ENCODE measurements at places on chromosomes 5 and 9. TPM values are rescaled to one million over a fixed set of nuclear protein-coding genes. Genes with fewer than 3 reads are reported as not detected.
A peak's percentile ranks its signal among the peaks of the same experiment; 100 is the strongest.

The PRRX2 gene
- total RNA-seq, result 3.3 TPM

The C5orf63 gene
- total RNA-seq, result 16.0 TPM

The OR13C5 gene
- not detected for total RNA-seq

The SPATA24 gene
- 3.3 TPM for total RNA-seq

The CLINT1 gene
- total RNA-seq, result 66.0 TPM

The SPINK1 gene
- not detected for total RNA-seq

The FRMPD1 gene
- total RNA-seq, result not detected

The C5orf24 gene
- 39.4 TPM for total RNA-seq

The PCDHA5 gene
- total RNA-seq, result not detected

The MEIKIN gene
- total RNA-seq, result 0.19 TPM

DNA sequence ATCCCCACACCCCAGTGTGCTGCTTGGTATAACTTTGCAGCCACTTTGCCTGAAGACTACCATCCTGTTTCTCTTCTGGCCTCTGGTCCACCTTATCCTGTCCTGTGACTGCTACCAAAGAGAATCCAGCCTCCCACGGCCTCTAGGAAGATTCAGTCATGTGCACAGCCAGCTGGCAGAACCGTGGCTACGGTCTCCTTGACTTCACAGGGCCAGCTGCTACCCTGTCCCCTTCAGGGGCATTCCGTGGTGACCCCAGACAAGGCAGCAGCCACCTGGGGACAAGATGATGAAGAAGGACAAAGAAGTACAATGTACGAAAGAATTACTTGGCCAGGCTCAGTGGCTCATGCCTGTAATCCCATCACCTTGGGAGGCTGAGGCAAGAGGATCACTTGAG, 98.6 kb downstream of the PDE6A start:
- DNase-seq, result no peak
- no peaks in the 10 kb centered on the region for H3K27me3 ChIP-seq
- peaks cover 15% of the 10 kb centered on the region for H3K36me3 ChIP-seq
- H3K27ac ChIP-seq, result no peak overlapping the region
- H3K4me1 ChIP-seq, result no peaks in the 10 kb centered on the region

GRCh38 chr9:126411225-126411947, 84.8 kb downstream of the MVB12B start:
- H3K27ac ChIP-seq, result peak overlapping the region; percentile 62
- peaks cover 34% of the 10 kb centered on the region for H3K4me1 ChIP-seq
- H3K36me3 ChIP-seq, result no peaks in the 10 kb centered on the region

GRCh38 chr9:101354765-101355708, 29.8 kb downstream of the BAAT start:
- no peaks in the 10 kb centered on the region for H3K36me3 ChIP-seq
- DNase-seq, result no peak
- no peak overlapping the region for H3K4me3 ChIP-seq
- H3K27me3 ChIP-seq, result peaks cover 13% of the 10 kb centered on the region
- H3K4me1 ChIP-seq, result no peaks in the 10 kb centered on the region
- H3K27ac ChIP-seq, result no peak overlapping the region

- no peaks in the 10 kb centered on the region for H3K36me3 ChIP-seq
- DNase-seq, result peak; percentile 44
- H3K4me1 ChIP-seq, result peaks cover 8% of the 10 kb centered on the region
- H3K27me3 ChIP-seq, result peaks cover 43% of the 10 kb centered on the region
Observed at GRCh38 chr5:168528521-168529373, at the start of gene FBLL1. Gene FBLL1, plus strand, starts transcription at chr5:168529305. Its CDS starts 200 bp downstream, at chr5:168529505.

- no peak overlapping the region for H3K27ac ChIP-seq
- no peaks in the 10 kb centered on the region for H3K27me3 ChIP-seq
- H3K4me3 ChIP-seq, result no peak overlapping the region
- no peaks in the 10 kb centered on the region for H3K36me3 ChIP-seq
Observed at GRCh38 chr5:94700592-94700991, 82.1 kb downstream of the SLF1 start.

DNA sequence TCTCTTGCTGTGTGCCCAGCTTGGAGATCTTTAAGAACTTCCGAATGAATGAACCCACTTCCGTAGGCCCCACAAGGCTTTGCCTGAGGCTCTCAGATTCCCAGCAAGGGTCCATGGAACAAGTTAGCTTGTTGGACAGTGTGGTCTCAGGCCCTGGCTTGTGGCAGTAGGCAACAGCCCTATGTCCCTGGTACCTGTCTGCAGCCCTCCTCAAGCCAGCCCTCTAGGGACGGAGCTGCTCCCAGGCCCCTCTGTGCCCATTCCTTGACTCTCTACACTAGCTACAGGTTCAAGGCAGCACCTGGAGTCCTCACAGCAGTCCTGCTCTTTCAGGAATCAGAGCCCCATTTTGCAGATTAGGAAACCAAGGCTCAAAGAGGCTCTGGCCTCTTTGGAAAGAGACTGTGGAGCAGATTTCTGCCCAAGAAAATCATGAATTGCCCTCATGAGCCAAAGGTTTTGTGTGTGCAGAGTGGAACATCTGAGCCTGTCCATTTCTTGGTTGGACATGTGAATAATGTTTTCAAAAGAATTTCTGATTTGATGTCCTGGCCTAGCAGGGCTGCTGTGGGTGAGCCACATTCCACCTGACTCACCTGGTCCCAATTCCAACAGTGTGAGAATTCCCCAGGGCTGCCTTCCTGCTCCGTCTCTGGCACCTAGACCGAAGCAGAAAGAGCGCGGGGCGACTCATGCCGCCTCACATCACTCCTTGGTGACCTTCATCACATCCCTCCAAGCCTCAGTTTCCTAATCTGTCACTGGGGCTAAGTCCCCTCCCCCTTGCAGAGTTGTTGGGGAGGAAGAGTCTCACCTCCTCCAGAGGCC, 131.7 kb downstream of the BARX1 start:
- peaks cover 68% of the 10 kb centered on the region for H3K27me3 ChIP-seq
- DNase-seq, result no peak
- H3K4me1 ChIP-seq, result peaks cover 11% of the 10 kb centered on the region
- H3K27ac ChIP-seq, result no peak overlapping the region
- no peak overlapping the region for H3K4me3 ChIP-seq

DNA sequence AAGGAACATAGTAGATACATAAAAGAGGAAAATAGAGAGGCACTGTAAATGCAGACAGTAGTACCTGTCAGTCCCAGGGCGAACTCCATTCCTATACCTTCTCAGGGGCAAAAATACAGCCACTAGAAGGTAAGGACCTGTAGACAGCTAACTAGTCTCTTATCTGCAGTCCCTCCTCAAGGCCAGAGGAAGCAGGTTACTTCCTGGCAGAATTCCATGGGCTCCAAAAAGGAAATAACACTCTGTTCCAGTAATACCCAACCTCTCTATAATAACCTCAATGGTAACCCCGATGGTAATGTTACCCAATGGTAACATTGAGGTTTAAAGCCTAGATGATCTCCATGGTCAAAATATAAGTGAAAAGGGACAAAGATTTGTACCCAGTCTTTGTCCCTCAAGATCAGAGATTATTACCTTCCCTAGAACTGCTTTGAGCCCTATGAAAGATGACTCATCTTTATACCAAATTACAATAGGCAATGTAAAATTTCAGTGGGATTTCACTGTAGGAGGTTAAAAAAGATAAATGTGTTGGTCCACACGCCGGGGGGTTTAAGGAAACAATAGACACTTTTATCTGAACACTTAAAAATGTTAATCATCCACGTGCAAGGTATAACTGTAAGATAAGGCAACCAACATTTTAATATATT, 113.0 kb downstream of the DENND1A start:
- H3K36me3 ChIP-seq, result no peaks in the 10 kb centered on the region
- no peak for DNase-seq
- H3K27me3 ChIP-seq, result no peaks in the 10 kb centered on the region
- no peak overlapping the region for H3K4me3 ChIP-seq
- H3K4me1 ChIP-seq, result peaks cover 4% of the 10 kb centered on the region

- no peaks in the 10 kb centered on the region for H3K4me1 ChIP-seq
- H3K36me3 ChIP-seq, result no peaks in the 10 kb centered on the region
- H3K4me3 ChIP-seq, result no peak overlapping the region
Observed at GRCh38 chr5:134833340-134834032, 12.3 kb upstream of the C5orf24 start.

- H3K36me3 ChIP-seq, result no peaks in the 10 kb centered on the region
- no peak for DNase-seq
- no peaks in the 10 kb centered on the region for H3K4me1 ChIP-seq
- no peak overlapping the region for H3K4me3 ChIP-seq
Observed at GRCh38 chr9:16925426-16925825, 55.0 kb upstream of the BNC2 start.

DNA sequence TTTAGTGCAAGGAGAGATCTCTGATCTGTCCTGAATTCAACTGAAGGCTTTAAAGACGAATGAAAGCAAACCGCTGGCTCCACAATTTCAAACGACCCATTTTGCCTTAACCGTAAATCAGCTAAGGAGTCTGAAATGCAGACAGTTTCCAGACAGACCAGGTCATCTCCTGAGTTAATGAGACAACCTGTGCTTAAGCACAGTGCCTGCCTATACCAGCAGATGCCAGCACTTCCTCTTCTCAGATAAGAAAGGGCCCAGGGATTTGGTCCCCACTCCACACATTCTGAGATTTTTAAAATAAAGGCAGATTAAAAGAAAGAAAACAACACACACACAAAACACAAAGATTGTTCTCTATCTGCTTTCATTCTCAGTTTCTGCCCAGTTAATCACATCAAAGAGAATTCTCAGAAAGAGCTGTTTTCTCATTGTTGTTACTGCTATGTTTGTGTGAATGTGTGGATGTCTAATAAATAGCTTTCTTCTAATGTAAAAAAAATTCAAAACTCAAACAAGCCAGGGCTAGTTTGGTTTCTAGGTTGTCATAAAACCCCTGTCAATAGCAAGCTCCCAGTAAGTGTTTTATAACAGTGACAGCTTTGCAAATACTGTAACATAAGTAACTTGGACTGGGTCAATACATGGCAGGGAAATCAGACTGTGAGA, 157.7 kb upstream of the SLC24A2 start:
- DNase-seq, result peak; percentile 11
- H3K27ac ChIP-seq, result peak overlapping the region; percentile 33
- peaks cover 12% of the 10 kb centered on the region for H3K27me3 ChIP-seq
- H3K4me3 ChIP-seq, result no peak overlapping the region
- peaks cover 13% of the 10 kb centered on the region for H3K4me1 ChIP-seq

DNA sequence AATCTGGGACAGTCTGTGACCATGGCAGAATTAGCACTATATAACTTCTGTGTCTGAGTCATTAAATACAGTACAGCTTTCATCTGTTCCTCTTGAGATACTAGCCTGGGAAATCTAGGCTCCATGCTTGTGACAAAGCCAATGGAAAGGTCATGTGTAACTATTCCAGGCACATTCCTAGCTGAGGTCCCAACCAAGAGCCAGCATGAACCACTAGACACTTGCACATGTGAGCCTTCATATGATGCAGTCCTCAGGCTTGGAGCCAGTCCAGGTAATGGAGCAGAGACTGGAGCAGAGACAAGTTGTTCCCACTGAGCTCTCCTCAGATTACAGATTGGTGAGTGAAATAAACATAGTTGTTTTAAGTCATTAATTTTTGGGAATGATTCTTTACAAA, 412.4 kb upstream of the ZNF462 start:
- no peaks in the 10 kb centered on the region for H3K36me3 ChIP-seq
- no peak for DNase-seq
- no peak overlapping the region for H3K27ac ChIP-seq
- no peaks in the 10 kb centered on the region for H3K4me1 ChIP-seq

- H3K36me3 ChIP-seq, result no peaks in the 10 kb centered on the region
- no peak overlapping the region for H3K4me3 ChIP-seq
- no peak overlapping the region for H3K27ac ChIP-seq
- H3K27me3 ChIP-seq, result no peaks in the 10 kb centered on the region
- no peak for DNase-seq
Observed at GRCh38 chr9:113933671-113934070, 57.6 kb downstream of the ZNF618 start.

GRCh38 chr5:99724732-99725290, 796.0 kb upstream of the CHD1 start:
- no peaks in the 10 kb centered on the region for H3K4me1 ChIP-seq
- no peak overlapping the region for H3K4me3 ChIP-seq
- no peaks in the 10 kb centered on the region for H3K27me3 ChIP-seq
- H3K36me3 ChIP-seq, result no peaks in the 10 kb centered on the region

- peak; percentile 40 for DNase-seq
- H3K4me1 ChIP-seq, result peaks cover 100% of the 10 kb centered on the region
- H3K27ac ChIP-seq, result peak overlapping the region; percentile 67
- H3K36me3 ChIP-seq, result peaks cover 17% of the 10 kb centered on the region
Observed at GRCh38 chr5:134131578-134132350, 17.3 kb downstream of the TCF7 start.

GRCh38 chr5:107546719-107547118, 124.0 kb downstream of the EFNA5 start:
- H3K4me3 ChIP-seq, result no peak overlapping the region
- H3K36me3 ChIP-seq, result no peaks in the 10 kb centered on the region
- H3K4me1 ChIP-seq, result no peaks in the 10 kb centered on the region

DNA sequence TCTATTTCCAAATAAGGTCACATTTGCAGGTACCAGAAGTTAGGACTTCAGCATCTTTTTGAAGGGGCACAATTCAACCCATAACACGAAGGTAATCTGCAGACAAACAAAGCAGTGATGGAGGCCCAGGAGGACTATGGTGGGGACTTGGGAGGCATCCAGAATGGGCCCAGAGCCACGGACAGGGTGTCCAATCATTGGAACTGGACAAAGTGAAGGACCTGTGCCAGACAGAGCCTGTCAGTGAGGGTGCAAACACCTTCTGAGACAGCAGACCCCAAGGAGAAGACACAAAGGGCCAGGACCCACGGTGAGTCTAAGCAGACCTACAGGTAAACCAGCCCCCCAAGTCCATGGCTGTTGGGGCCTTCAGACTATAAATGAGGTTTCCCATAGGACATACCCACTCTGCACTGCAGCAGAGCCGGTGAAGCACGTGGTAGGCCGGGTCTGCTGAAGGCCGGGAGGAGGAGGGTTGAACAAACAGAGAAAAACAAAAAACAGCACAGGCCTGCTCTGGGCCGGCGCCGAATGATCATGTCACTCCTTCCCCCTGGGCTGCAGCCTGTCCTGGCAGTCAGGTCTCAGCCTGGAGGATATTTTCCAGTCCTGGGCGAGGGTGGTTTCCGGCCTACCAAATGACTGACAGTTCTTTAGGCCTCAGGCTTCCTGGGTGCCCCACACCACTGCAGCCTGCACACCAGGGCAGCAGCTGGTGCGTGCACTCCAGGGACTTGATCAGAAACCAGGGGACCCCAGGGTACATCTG, 84.4 kb downstream of the COL23A1 start:
- no peaks in the 10 kb centered on the region for H3K27me3 ChIP-seq
- H3K4me3 ChIP-seq, result no peak overlapping the region
- no peaks in the 10 kb centered on the region for H3K4me1 ChIP-seq
- H3K27ac ChIP-seq, result no peak overlapping the region
- no peaks in the 10 kb centered on the region for H3K36me3 ChIP-seq

- H3K4me3 ChIP-seq, result no peak overlapping the region
- H3K27ac ChIP-seq, result no peak overlapping the region
- no peak for DNase-seq
- no peaks in the 10 kb centered on the region for H3K36me3 ChIP-seq
- H3K4me1 ChIP-seq, result no peaks in the 10 kb centered on the region
Observed at GRCh38 chr5:28957450-28957849, 1919.1 kb upstream of the CDH9 start.

GRCh38 chr9:100714372-100715099, 136.7 kb downstream of the CAVIN4 start:
- H3K36me3 ChIP-seq, result peaks cover 3% of the 10 kb centered on the region
- H3K4me1 ChIP-seq, result no peaks in the 10 kb centered on the region
- DNase-seq, result peak; percentile 60
- H3K4me3 ChIP-seq, result no peak overlapping the region

- H3K27me3 ChIP-seq, result peaks cover 11% of the 10 kb centered on the region
- no peak overlapping the region for H3K27ac ChIP-seq
- H3K4me1 ChIP-seq, result no peaks in the 10 kb centered on the region
Observed at GRCh38 chr5:82426464-82427154, 148.5 kb upstream of the RPS23 start.
